ENCODE measurements at places on chromosomes 12 and 14.
A peak's percentile ranks its signal among the peaks of the same experiment; 100 is the strongest.

GRCh38 chr12:62001424-62001823, 258.8 kb upstream of the USP15 start:
- no peak for DNase-seq

DNA sequence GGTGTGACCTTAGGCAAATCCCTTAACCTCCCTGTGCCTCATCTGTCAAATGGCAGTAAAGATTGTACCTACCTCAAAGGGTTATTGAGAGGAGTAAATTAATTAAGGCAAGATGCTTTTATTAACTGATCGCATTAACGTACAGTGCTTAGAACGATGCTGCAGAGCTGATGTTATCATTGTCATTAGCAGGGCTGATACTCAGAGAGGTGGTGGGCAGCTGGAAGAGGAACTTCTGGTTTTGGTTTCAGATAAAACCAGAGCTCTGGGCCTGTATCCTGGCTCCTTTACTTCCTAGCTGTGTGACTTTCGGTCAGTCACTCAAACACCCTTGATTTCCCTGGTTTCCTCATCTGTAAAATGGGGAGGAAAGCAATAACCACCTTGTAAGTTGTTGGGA, 55.1 kb downstream of the CALM1 start:
- no peak for DNase-seq

DNA sequence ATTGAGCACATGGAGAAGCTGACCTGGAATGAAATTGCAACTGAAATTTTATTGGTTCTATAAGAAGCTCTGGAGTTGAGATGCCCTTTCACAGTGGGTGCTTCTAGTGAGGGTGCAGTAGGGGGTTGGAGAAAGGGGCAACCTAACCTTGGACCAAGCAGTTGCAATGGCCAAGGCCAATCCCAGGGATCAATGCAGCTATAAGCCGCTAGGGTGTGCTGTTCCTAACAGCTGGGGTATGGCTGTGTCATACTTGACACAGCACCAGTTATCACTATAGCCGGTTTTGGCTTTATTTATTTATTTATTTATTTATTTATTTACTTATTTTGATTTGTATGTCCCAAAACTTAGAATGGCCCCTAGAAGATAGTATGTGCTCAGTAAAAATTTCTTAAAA, 505.9 kb downstream of the FLRT2 start:
- DNase-seq = no peak

- DNase-seq = no peak
Measured at GRCh38 chr12:97575403-97576193, 113.0 kb downstream of the RMST start.

DNA sequence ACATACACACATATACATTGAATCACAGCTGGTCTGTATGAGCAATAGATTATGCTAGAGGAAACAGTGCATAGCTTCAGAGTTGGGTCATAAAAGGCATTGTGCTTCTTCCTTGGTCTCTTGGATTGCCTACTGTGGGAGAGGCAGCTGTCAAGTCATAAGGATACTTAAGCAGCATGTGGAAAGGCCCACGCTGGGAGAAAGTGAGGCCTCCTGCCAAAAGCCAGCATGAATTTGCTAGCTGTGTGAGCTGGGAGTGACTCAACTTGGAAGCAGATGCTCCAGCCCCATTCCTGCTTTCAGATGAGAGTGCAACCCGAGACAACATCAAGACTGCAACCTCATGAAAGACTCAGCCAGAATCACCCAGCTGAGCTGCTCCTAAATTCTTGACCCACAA, 311.9 kb upstream of the TBX3 start:
- DNase-seq = no peak

GRCh38 chr14:68881396-68881795, 88.5 kb upstream of the ZFP36L1 start:
- no peak for DNase-seq

GRCh38 chr12:57741844-57742738, 2.7 kb upstream of the TSPAN31 start:
- DNase-seq = peak; percentile 79

- no peak for DNase-seq
Measured at GRCh38 chr14:30410986-30411385, 148.0 kb upstream of the G2E3 start.

- DNase-seq = no peak
Measured at GRCh38 chr12:113203852-113204760, 17.2 kb upstream of the TPCN1 start.

GRCh38 chr14:50212726-50213125, 18.7 kb downstream of the SOS2 start:
- DNase-seq = no peak

DNA sequence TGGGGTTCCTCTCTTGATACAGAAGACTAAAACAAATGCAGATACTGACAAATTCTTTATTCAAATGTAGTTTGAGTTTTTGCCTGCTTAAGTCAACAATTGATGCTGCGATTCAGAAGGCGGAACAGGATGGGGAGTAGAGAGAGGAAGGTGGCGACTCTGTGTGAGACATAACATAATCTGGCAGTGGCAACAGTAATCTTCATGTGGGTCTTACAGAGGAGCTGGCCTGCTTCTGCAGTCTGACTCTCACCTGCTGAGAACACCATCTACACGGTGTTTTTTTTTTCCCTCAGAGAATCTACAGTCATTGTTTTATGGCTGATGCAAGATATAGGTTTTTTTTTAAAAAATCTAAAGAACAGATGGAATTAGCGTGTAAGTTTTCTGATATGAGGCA, 10.1 kb downstream of the CCDC92 start:
- DNase-seq = no peak

DNA sequence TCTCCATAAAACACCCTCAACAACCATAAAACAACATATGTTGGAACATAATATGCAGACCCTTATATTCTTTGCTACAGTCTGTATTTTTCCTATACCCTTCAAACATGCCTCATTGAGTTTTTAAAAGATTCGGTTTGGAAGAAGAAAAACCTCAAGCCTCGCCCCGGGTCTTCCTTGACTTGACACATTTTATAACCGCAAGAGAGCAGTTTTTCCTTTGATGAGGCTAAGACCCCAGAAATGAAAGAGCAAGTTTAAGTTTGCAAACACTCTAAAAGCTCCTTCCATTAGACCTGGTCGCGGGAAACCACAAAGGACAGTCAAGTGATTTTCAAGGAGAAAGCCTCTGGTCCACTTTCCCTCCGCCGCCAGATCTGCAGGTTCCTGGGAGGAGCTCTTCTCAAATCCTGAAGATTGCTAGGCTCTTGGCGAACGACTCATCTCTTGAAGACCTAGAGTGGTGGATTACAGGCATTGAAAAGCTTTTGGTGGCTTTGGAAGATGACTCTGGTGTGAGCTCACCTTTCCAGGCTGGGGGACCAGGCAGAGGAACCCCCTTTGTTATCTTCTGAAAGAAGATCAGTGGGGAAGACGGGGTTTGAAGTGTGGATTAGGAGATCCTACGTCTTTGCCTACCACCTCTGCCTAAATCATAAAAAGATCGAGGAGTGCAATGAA, at the start of gene ASCL4:
ASCL4 (plus strand) TSS at position 356 of the 681 bp plus-strand sequence. CDS start 515 bp downstream, outside the sequence.
- no peak for DNase-seq

GRCh38 chr12:132617822-132618682, 524 bp upstream of the P2RX2 start:
- no peak for DNase-seq

- DNase-seq = no peak
Measured at GRCh38 chr12:19771858-19772257, 332.6 kb downstream of the AEBP2 start.

DNA sequence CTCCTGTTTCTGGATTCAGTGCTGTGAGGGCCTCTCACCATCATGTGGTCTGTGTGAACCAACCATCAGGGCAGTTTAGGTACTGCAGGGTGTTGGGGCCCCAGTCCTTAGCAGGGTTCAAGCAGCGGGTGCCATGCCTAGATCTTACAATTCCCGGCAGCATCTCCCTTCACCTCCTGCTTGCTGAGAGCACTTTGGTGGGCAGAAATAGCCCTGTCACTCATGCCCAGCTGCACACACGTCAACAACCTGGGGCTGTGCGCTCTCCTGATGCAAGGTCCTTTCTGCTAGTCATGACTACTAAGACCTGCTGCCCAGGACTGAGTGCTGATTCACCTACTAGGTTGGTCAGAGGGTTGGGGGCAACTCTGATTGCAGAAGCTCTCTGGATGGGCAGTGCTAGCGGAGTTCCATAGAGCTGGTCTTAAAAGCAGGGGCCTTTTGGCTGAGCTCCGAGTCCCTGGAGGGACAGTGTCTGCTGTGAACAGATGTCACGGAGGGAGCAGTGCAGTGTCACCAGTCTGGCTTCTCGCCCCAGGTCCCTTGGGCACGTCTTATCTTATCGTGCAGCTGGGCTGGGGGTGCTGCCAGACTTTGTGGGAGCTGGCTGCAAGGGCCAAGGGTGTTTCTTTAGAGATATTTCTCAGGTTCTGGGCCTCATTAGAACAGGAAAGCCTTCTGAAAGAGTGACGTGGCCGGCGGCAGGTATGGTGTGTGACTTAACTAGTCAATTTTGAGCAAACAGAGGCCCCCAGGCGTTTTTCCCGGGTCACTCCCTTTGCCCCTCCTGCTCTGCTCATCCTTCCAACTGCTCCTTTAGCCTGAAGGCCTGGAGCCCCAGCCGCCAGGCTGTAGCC, 71.8 kb downstream of the NINJ2 start:
- no peak for DNase-seq

GRCh38 chr12:104276273-104277131, 27.0 kb upstream of the EID3 start:
- DNase-seq = no peak

DNA sequence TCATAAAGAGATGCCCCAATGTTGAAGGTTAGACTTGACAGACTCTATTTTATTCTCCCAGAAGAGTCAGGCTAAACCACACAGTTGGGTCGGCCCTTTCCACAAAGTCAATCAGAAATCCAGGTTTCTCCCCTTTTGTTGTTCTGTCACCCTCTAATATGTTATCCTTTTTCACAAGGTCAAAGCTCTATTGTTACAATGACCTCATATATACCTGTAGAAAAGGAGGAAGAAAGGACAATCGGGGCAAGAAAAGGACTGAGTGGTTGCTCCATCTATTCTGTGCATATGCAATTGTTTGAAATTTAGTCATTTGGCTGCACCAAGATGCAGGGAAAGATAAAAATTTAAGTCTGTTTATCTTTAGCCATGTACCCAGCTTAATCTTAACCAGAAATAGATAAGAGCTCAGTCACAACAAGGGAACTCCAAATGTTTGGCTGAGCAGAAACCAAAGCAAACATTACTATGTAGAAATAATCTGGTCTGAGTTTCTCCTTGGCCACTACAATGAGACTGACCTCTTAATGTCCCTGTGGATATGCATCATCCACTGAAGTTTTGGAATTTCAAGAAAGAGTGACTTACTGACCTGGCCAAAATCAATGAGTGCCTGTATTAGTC, 503.7 kb downstream of the GALC start:
- no peak for DNase-seq

- no peak for DNase-seq
Measured at GRCh38 chr14:84750284-84750683, 779.7 kb upstream of the FLRT2 start.

DNA sequence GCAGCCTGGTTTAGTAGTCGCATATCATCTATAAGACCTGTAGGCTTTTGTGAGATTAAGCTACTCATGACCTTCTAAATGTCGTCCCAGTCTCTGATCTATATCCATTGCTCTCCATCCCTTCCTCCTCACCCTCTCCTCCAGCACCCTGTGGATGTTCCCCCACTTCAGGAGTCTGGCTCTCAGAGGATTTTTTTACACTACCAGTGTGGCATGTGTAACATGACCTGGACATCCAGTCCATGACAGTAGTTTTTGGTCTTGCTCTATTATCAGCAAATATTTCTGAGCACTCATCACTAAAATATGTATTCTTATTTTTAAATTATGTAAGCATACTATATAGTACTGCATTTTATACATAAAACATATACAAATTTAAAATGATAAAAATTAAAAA, 142.1 kb downstream of the DYRK2 start:
- no peak for DNase-seq

DNA sequence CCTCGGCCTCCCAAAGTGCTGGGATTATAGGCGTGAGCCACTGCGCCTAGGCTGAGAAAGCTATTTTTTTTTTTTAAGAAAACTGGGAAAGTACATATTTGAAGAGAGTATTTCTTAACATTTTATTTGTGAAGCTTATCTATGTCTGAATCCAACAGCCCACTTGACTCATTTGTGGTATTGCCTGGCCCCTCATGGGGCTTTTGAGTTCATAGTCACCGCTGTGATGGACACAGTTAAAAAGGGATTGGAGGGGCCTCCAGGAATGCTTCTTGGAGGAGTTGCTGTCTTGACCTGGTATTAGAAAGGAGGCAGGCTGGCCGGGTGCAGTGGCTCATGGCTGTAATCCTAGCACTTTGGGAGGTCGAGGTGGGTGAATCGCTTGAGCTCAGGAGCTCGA, 26.5 kb downstream of the BCL7A start:
- DNase-seq = no peak

DNA sequence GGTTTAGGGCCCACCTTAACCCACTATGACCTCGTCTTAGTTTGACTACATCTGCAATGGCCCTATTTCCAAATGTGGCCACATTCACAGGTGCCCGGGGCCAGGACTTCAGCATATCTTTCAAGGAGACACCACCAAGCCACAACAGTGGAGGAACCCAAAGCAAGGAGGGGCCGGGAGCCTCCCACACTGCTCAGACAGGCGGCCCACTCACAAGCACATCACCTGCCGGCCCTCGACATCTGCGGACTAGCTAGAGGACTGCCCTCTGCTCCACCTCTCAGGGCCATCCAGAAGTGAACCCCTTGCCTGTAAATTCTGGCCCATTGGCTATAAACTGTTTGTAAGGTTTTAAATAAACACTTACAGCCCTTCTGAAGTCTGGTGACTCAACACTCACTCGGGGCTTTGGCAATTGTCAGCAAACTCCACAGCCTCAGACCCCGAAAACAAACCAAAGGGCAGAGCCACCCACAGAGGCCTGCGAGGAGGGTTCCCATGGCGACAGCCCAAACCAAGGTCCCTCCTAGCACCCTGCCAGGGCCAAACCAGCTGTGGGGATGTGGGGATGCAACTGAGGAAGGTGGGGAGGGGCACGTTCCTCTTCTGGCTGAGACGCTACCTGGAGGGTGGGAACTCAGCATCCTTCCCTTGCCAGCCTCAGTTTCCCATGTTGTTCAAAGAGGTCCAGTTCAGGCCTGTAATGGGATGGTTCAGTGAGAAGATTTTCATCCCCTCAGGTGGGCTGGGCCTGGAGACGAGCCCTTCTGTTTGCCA, 95.8 kb downstream of the DICER1 start:
- DNase-seq = no peak

DNA sequence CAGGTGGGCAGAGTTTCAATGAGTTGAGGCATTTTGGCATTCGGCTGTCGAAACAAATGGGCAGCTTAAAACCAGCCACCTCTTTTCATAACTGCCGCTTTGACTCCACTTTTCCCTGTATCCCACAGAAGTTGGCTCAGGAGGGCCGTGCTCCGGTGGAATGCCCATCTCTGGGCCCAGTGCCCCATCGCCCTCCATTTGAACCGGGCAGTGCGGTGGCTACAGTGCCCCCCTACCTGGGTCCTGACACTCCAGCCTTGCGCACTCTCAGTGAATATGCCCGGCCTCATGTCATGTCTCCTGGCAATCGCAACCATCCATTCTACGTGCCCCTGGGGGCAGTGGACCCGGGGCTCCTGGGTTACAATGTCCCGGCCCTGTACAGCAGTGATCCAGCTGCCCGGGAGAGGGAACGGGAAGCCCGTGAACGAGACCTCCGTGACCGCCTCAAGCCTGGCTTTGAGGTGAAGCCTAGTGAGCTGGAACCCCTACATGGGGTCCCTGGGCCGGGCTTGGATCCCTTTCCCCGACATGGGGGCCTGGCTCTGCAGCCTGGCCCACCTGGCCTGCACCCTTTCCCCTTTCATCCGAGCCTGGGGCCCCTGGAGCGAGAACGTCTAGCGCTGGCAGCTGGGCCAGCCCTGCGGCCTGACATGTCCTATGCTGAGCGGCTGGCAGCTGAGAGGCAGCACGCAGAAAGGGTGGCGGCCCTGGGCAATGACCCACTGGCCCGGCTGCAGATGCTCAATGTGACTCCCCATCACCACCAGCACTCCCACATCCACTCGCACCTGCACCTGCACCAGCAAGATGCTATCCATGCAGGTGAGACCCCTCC, 5.0 kb upstream of the RNU7-1 start:
- no peak for DNase-seq

Measured in activated gamma-delta T cell treated with Interleukin-2 at 50 U/mL for 16 hours (primary cell).